Pancreas (tissue), 10 donors: ENCODE measurements at places on chromosomes 3 and 15. TPM values are rescaled to one million over a fixed set of nuclear protein-coding genes. Genes with fewer than 3 reads are reported as not detected.

DNA sequence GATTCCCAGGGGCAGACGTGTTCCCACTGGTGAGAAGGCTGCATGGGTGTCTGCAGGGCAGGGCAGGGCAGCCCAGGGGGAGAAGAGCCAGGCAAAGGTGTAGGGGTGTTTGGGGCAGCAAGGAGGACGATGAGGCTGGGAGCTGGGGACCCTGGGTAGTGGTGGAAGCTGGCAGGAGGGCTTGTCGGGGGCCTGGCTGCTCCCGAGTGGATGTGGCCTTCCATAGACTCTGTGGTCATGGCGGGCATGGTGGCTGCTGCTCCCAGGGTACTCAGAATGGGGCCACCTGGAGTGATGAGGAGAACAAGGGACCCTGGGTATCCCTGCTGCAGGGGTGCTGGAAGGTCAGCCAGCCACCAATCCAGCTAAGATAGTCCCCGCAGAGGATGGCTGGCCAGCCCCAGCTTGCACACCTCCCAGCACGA is 107.5 kb downstream of the WNT7A start:
- no peak for DNase-seq

DNA sequence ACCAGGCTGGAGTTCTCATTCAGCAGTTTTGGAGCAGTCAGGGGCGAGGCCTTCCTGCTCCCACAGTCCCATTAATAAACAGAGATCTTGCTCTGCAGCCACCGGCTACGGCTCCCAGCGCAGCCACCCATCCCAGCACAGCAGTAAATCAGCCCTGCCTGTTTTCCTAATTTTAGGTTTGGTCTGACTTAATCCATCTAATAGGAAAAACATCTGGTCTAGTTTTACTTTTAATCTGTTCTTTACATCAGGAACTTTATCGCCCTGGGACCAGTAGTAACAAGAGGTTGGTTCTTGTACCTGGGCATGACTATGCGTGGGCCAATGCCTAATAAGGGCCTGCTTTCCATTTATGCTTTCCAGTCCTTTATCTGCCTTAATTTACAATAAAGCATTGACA is 264.0 kb upstream of the DPH6 start:
- DNase-seq, result no peak

ETFA gene
- total RNA-seq, result 38.3 TPM

DNA sequence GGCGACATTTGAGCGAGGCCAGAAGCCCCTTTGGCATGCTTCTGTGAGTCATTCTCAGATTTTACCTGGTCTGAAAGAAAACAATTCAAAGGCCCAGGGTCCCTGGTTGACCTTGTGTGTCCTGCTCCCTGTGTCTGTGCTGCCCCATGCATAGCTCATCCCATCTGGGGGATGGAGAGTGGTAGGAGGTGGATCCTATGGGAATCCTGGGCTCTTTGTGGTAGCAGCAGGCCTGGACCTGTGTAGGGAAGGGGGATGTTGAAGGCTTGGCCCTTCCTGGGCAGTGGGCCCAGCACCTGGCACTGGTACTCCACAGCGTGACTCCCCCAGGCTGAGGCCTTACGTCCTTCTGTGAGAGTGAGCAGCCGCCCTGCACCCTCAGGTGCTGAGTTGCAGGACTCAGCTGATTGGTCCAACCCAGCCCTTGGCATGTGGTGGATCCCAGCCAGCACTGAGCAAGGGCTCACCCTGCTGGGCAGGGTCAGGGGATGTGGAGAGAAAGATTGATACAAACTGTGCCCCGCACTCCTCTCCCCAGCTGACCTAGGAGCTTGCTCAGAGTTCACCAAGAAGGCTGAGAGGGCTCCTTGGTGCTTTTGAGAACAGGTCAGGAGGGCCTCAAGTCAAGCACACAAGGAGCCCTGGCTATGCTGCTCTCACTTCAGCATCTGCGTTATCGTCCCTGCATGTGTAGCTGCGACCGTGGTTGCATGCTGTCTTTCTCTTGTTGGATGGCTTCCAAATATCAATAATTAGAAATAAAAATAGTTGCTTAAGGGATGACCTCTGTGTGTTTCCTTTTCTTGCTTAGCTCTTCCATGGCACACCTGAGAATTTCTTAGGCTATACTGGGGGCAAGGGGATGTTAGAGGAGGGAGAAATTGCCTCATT is 21.4 kb upstream of the JMJD7 start:
- no peak for DNase-seq

DNA sequence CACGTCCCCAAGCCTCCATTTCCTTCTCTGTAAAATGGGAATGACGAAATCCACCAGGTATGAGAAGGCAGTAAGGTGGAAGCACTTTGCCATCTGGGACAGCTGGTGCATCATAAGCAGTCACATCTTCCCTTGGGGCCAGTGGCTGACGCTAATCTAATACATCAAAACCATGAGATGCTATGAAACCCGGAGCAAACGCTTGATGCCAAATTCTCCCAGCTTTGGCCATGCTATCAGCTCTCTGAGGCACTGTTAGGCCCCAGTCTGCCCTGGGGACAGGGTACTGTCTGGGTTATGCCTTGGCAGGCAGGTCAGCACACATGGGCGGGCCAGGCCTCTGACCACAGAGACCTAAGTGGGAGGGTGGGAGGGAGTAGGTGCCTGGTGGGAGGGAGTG is 66.1 kb downstream of the ADAMTS17 start:
- DNase-seq, result no peak

DNA sequence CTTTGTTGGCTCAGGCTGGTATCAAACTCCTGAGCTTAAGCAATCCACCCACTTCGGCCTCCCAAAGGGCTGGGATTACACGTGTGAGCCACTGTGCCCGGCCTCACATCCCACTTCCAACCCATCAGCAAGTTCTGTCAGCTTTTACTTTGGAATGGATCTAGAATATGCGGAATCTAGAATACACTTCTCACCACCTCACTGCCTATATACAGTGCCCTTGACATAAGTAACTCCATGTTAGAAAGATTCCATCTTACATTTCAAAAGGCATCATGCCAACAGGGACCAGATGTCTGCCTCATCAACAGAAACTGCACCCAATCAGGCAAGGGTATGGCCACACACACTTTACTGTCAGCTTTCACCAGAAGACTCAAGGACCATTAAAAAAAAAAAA is 9.9 kb upstream of the RBSN start:
- no peak for DNase-seq

GRCh38 chr15:77854980-77855379 is 222.3 kb upstream of the LINGO1 start:
- DNase-seq, result no peak

DNA sequence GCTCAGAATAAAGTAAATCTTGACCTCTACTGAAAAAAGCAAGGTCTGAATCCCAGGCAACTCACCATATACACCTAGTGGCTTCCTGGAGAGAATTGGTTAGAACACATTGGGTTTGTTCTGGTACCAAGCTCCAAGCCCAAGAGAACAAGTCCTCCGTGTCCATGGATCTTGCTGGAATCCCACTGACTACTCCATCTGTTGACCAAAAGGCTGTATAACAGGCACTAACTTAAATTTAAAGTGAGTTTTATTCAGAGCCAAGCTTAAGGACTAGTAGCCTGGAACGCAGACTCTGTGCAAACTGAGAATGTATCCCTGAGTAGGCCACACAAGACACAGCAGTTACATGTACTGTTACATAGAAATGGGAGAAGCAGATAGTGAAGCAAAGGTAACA is 342.1 kb upstream of the LRRC3B start:
- DNase-seq, result no peak

- DNase-seq, result no peak
Observed at GRCh38 chr15:88832820-88833730, 29.8 kb downstream of the ACAN start.

STXBP5L gene
- total RNA-seq, result 0.46 TPM

GRCh38 chr3:40961104-40961857 is 238.0 kb upstream of the CTNNB1 start:
- no peak for DNase-seq

DNA sequence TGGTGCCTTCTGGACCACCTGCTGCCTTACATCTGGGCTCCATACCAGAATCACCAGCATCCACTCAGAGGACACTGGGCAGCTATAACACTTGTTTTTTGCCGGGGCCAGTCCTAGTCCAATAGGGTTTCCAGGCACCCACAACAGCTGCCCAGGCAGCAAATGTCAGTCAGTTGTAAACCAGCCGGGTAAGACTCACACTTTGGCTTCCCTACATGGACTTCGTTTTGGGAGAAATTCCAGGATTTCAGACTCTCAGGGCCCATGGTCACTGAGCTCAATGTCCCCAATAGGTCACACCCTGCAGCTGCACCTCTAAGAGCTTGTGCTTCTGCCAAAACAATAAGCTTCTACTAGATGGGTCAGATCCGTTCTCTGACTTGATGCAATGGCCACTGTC is 83.8 kb downstream of the FAM174B start:
- DNase-seq, result no peak

GRCh38 chr3:188003188-188004171 is 150.5 kb upstream of the LPP start:
- peak; percentile 51 for DNase-seq

TIMP4 gene
- 1.3 TPM for total RNA-seq
